ENCODE measurements at places on chromosomes 12 and 14.

DNA sequence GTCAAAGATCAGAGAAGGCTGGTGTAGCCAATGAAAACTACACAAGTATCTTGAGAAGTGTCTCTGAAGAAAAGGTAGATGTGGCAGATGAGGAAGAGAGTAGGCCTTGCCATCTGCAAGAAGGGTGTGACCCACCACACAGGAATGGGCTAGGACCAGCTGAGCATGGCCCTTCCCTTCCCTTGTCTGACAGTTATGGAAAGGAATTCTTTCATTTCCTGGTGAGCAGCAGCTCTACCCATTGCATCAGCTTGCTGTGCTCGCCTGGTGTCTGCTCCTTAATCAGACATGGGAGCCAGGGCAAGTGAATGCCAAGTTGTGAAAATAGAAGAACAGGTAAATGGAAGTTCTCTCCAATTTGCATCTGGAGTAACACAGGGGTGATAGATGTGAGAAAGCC, 145.2 kb upstream of the KRR1 start:
- DNase-seq = no peak

GRCh38 chr12:61542551-61542950, 717.7 kb upstream of the USP15 start:
- DNase-seq = no peak

GRCh38 chr12:112844814-112845565, 53.4 kb downstream of the RPH3A start:
- no peak for DNase-seq

DNA sequence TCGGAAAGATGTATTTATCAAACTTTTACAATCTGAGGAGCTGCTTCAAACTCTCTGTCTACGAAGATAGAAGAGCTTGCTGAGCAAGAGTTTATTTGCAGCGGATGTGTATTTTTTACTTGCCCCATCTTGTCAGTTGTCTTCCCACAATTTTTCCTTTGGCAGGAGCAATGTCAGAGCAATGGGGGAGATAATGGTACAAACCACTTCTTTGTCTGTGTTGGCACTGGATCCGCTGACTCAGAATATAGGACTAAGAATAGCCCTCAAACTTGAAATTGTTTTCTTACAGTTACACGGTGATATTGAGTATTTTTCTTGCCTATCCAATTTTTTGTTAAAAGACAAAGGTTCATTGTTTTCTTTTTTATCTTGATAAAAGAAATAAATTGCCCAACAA, 27.6 kb downstream of the HELB start:
- no peak for DNase-seq
